Smooth muscle cell of the brain vasculature (primary cell): ENCODE measurements at places on chromosomes 16 and 17.

DNA sequence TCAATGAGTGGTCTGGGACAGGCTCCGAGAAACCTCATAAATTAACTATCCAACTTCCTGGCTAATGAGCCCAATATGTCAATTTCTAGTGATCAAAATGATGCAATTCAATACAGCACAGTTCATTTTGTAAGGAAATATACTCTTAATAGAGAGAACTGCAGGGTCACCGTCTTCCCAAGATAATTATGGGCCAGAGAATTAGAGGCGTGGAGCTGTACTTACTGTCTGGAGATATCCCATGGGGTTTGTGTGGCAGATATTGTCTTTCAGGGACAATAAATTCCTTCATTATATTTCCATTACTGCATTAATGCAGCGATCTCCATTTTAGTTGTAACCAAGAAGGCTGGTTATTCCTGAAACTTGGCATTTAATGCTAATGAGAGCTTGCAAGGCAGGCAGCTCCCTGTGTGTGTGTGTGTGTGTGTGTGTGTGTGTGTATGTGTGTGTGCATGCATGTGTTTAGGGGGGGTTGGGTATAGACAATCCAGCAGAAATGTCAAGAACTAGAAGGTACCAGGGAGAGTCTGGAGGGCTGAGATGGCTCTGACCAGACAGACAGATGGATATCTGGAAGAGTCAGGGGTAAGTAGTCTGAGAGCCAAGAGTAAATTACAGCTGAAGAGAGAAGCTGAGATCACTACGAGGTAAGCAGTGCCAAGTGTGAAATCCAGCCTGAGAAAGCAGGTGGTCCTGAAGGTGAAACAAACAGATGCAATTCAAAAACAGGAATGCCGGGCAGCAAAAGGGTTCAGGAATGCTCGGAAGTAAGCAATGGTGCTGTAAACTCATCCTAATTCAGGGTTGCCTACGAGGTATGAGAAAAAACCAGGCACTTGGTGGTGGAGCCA, 393.0 kb downstream of the CA10 start:
- no peak for DNase-seq

GRCh38 chr17:50196036-50196435, 5.4 kb downstream of the COL1A1 start:
- DNase-seq = no peak

DNA sequence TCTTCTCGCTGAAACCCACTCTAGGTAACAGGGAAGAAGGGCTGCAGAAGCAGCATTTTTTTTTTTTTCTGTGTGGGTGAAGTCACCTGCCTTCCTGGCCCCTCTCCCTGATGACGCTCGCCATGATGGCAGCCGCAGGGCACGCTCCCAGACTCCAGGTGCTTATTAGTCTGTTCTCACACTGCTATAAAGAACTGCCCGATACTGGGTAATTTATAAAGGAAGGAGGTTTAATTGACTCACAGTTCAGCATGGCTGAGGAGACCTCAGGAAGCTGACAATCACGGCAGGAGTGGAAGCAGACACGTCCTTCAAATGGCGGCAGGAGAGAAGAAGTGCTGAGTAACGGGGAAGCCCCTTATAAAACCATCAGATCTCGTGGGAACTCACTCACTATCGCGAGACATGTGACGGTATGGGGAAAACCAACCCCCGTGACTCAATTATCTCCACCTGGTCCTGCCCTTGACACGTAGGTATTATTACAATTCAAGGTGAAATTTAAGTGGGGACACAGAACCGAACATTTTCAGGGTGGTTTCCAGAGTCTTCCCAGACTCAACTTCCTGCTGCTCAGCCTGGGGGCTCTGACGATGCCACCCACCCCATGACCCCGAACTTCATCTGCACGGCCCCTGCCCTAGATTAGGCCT, 34.9 kb upstream of the NLRP1 start:
- no peak for DNase-seq

- no peak for DNase-seq
These were observed 1.2 kb upstream of the BCO1 start for GRCh38 chr16:81237282-81237681.

GRCh38 chr17:61005358-61005757, 327.7 kb downstream of the BCAS3 start:
- no peak for DNase-seq

- DNase-seq = no peak
These were observed 477 bp upstream of the CLDN9 start for GRCh38 chr16:3012246-3012645.

DNA sequence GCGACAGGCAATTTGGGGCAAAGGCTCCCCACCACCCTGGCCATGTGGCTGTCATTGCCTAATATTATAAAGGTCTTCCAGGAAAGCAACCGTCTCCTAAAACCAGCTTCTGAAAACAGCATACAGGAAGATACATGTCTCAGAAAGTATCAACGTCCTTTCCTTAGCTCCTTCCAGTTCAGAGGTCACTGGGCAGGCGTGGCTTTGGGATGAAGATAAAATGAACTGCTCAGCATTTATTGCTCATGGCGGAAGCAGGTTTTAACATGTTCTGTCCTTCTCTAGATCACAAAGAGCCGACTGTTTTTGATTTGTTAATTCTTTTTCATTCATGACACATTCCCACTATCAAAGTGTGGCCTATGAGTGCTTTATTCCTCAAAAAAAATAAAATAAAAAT, 8.0 kb downstream of the CFAP20 start:
- no peak for DNase-seq

DNA sequence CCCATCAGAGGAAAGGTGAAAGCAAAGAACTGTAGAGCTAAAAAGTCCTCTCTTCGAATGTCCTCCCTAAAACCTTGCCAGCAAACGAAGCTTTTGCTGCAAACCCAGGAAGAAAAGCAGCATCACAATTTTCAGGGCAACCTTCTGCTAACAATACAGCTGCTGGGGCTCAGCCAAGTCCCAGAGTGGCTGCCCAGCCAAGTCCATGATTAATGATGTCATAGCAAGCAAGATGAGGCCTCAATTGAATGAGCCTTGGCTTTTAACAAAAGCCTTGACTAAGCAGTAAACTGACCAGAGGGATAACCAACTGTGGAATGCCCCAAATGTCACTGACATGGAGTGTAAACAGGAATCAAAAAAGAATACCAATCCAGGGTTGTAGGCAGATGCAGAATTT, 342.7 kb downstream of the PMP22 start:
- no peak for DNase-seq

GRCh38 chr17:79633154-79633553, 22.3 kb upstream of the RBFOX3 start:
- DNase-seq = no peak

DNA sequence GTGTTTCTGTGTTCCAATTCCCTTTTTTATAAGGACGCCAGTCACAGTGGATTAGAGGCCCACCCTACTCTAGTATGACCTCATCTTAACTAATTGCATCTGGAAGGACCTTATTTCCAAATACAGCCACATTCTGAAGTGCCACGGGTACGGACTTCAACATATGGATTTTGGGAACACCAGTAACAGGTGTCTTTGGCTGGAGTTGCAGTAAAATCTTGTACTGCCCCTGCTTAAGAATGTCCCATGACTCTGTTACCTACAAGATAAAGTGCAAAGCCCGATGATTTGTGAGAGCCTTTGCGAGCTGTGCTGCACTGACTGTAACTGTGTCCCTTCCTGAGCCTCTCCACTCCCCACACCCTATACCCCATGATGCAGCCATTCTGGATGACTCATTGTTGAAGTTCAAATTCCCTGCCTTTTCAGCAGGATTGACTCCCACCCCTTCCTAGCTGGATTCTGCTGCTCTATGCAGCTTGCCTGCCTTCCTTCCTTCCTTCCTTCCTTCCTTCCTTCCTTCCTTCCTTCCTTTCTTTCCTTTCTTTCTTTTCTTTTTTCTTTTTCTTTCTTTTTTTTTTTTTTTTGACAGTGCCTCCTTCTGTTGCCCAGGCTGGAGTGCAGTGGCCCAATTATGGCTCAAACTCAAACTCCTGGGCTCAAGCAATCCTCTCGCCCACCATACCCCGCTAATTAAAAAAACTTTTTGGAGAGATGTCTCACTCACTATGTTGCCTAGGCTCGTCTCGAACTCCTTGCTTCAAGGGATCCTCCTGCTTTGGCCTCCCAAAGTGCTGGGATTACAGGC, 2.1 kb downstream of the HCRT start:
- DNase-seq = no peak

GRCh38 chr16:46882940-46883307, 1.2 kb upstream of the GPT2 start:
- no peak for DNase-seq

DNA sequence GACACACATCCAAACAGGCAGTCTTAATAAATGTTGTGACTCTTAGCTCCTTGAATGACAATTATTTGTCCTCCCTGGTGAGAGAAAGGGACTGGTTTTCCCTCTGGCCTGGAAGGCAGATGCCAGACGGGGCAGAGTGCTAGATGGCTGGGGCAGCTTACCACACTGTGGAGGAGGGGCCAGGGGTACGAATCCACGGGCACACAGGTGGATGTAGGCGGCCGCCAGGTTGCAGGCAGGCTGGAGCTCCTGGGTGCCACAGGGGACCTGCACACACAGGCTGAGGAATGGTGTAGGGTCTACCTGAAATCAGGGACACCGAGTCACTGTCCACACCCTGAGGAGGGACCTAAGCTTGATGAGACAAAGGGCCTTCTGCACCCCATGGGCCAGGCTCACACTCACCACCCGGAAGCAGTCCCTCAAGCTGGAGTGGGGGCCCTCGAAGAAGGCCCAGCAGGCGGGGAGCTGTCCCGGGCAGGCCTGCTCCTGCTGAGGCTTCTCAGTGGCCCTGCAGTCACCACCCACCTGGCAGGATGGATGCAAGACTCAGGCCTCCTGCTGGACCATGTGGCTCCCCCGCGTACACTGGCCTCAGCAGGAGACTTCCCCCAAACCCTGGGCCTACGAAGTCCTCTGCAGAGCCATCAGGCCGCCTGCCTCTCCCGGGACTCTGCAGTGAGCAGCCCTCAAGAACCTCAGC, 38.4 kb downstream of the RMI2 start:
- no peak for DNase-seq

DNA sequence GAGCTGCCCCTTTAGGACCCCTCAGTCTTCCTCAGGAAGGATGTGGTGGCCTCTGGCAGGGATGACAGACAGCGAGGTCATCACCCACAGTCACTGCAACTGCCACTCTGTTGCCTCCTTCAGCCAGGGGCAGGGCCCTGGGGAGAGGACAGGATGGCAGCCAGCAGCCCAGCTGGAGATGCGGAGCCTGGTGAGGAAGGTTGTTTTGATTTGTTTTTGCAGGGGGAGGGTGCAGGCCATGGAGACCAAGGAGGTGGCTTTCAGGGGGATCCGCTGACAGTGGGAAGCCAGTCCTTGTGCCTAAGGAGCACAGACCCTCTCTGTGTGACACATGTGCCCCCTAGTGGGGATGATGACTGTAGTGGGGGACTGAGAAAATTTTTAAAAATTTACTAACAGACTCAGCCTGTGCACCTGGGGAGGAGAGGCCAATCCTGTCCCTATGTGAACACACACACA, 7.4 kb downstream of the PRCD start:
- DNase-seq = no peak

GRCh38 chr17:57402681-57403180, 146.4 kb downstream of the MSI2 start:
- no peak for DNase-seq

GRCh38 chr17:64491994-64492393, 4.9 kb downstream of the POLG2 start:
- DNase-seq = no peak

GRCh38 chr16:58025351-58026138, at the start of gene MMP15:
Gene MMP15, plus strand, starts transcription at chr16:58025754. Its CDS starts 597 bp downstream, at chr16:58026351.
- DNase-seq = no peak

DNA sequence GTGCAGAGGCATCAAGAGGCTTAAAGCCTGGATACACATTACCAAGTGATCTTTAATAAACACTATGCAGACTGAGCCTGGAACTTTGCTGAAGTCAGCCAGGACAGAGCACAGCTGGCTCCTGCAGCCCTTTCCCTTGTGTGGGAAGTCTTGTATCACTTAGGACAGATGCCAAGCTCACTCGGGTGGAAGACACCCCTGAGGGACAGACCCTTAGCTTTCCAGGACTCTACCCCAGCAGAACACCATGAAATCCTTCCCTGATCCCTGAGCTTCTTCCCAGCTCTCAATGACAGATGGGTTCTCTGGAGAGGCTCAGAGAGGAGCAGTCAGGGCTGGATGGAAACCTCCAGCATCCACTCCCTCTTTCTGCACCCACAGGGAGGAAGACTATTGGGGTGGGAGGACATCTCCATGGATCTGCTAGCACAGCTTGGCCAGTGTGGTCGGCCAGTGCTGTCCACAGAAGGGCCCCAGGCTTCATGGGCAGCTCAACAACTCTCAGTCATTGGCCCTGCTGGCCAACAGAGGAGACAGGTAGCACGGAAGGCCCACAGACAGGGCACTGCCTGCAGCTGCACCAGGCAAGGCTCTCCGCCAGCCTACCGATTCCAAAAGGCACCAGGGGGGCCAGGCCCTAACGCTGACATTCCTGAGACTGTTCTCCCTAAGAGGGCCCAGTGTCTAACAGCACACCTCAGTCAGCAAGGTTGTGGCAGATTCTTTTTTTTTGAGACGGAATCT, 15.9 kb downstream of the RAB5C start:
- no peak for DNase-seq

DNA sequence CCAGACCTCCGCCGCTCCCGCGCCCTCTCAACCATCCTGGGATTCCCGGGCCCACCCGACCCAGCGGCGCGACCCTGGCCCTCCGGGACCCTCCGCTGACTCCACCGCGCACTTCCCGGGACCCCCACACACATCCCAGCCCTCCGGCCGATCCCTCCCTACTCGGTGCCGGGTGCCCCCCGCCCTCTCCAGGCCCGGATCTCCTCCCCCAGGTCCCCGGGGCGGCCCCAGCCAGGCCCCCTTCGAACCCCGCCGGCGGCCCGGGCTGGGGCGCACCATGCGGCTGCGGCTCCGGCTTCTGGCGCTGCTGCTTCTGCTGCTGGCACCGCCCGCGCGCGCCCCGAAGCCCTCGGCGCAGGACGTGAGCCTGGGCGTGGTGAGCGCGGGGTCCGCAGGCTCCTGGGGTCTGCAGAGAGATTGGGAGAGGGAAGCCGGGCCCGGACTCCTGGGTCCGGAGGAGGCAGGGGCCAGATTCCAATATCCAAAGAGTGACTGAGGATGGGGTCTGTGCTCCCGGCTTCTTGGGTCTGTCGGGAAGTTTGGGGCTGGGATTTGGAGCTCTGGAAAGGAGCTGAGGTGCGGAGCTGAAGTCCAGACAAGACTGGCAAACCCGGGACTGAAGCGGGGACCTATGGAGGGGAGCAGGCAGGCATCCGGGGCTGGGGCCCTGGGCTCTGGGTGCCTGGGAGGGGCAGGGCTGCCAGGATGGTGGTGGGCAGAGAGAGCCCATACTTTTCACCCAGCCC, 453 bp downstream of the MMP25 start:
- DNase-seq = no peak

GRCh38 chr17:77611791-77612502, 346.6 kb upstream of the TNRC6C start:
- no peak for DNase-seq
